ENCODE measurements at places on chromosomes 5 and 9. TPM values are rescaled to one million over a fixed set of nuclear protein-coding genes. Genes with fewer than 3 reads are reported as not detected.

Gene NIPAL4
- total RNA-seq: not detected

Gene FYB1
- total RNA-seq: not detected

Gene ZNF483
- total RNA-seq: 9.5 TPM

Gene PCDHA9
- total RNA-seq: not detected

Gene CCNO
- total RNA-seq: 0.07 TPM

Gene MLANA
- total RNA-seq: 0.11 TPM

Gene MSX2
- total RNA-seq: not detected

Gene SEMA6A
- total RNA-seq: 2.9 TPM

Gene SPINK4
- 0.53 TPM for total RNA-seq

Gene MTAP
- 74.1 TPM for total RNA-seq

Gene SARDH
- total RNA-seq: 32.5 TPM

Gene SPINK13
- total RNA-seq: not detected

Gene UBQLN1
- total RNA-seq: 99.6 TPM

Gene ROPN1L
- not detected for total RNA-seq

Gene PCDHA1
- total RNA-seq: not detected

Gene TRIM36
- total RNA-seq: 2.0 TPM

Gene TOPORS
- total RNA-seq: 28.8 TPM

Gene NOL6
- total RNA-seq: 28.6 TPM

Gene TSSK1B
- not detected for total RNA-seq

Gene CA9
- total RNA-seq: not detected

Gene SLIT3
- not detected for total RNA-seq

Gene PTGES
- not detected for total RNA-seq

Gene ADAMTS6
- total RNA-seq: 3.1 TPM

Gene RANBP17
- total RNA-seq: not detected

Gene FRMD3
- total RNA-seq: 9.6 TPM

Gene TRAF1
- 0.44 TPM for total RNA-seq

Gene CDC23
- total RNA-seq: 47.7 TPM

Gene ADRA1B
- total RNA-seq: not detected

Gene ABLIM3
- total RNA-seq: 0.67 TPM

All from HepG2 (cell line).